ENCODE measurements at places on chromosomes 5 and 9. TPM values are rescaled to one million over a fixed set of nuclear protein-coding genes. Genes with fewer than 3 reads are reported as not detected.

DNA sequence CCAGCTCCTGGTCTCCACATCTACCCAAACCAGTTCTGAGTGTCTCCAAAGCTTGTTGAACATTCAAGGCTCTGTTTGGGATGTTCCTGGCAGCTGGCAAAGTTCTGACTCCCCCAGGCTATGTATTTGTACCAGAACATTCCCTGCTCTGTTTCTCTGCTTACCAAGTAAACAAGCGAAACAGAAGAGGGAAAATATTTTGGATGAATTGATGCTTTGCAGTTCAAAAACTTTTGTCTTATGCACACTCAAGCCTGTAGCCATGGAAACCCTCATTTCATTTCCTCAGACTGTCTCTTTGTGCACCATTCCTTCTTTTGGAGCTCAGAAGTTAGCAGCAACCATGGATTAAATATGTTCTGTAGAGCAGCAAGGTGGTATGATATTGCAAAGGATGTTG lies 145.8 kb downstream of the ACTL7B start:
- no peak for DNase-seq

PDLIM4 gene
- total RNA-seq = 16.0 TPM

AMBP gene
- total RNA-seq = 2.9 TPM

NR4A3 gene
- total RNA-seq = 0.52 TPM

P4HA2 gene
- total RNA-seq = 11.9 TPM

SV2C gene
- not detected for total RNA-seq

All from endodermal cell (in vitro differentiated cells).